ENCODE measurements at places on chromosomes 4 and X. TPM values are rescaled to one million over a fixed set of nuclear protein-coding genes. Genes with fewer than 3 reads are reported as not detected.
A peak's percentile ranks its signal among the peaks of the same experiment; 100 is the strongest.

PWWP3B gene
- not detected for total RNA-seq

TMEM156 gene
- 0.19 TPM for total RNA-seq

GALNT7 gene
- 43.2 TPM for total RNA-seq

ESX1 gene
- total RNA-seq: not detected

MAP9 gene
- 20.9 TPM for total RNA-seq

BEX1 gene
- total RNA-seq: 22.1 TPM

SCML1 gene
- 26.4 TPM for total RNA-seq

TCEAL6 gene
- not detected for total RNA-seq

CD40LG gene
- not detected for total RNA-seq

SPRY1 gene
- total RNA-seq: 0.05 TPM

PITX2 gene
- total RNA-seq: 18.3 TPM

ZRSR2 gene
- total RNA-seq: 8.0 TPM

LINC00632 gene
- total RNA-seq: 0.48 TPM

DCLK2 gene
- total RNA-seq: 59.4 TPM

DNA sequence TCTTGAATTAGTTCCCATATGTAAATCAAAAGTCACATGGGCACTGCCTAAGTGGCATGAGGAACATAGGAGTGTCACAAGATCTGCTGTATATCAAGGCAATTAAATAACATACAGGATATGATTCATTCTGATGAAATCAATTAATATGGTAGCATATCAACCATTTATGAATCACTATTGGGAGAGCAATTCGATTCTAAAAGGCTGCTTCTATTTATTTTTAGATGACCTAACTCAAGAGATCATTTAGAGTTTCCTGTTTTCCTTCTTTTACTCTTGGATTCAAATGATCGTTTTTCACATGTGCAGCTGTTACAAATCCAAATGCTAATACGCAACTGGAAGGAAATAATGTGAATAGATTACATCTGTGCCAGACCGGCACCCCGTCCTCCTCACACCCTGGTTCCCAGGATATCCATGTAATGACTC, 81.9 kb downstream of the HCCS start:
- DNase-seq: no peak

DNA sequence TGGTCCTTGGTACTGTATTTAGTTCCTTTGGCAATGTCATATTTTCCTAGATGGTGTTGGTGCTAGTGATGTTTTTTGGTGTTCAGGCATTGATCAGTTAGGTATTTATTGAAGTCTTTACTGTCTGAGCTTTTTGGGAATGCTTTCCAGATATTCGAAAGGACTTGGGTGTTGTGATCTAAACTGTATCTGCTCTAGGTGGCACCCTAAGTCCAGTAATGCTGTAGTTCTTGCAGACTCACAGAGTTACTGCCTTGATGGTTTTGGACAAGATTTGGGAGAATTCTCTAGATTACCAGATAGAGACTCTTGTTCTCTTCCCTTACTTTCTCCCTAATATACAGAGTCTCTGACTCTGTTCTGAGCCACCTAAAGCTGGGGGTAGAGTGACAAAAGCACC, 513.6 kb upstream of the PITX2 start:
- DNase-seq: no peak

DNA sequence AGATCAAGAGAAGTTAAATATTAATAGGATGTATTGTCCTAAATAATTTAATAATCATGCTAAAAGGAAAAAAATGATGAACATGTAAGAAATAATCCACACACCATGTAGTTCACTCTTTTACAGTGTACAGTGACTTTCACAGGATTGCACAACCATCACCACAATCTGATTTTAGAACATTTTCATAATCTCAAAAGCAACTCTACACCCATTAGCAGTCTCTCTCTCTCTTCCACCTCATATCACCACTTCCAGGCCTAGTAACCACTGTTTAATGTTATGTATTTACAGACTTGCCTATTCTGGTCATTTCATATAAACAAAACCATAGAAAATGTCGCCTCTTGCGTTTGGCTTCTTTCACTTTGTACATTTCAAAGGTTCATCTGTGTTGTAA, 153.4 kb downstream of the FSTL5 start:
- DNase-seq: no peak

GRCh38 chr4:15197005-15197404, 194.7 kb downstream of the CPEB2 start:
- DNase-seq: no peak

- peak; percentile 58 for DNase-seq
Observed at GRCh38 chrX:154082396-154083125, 15.0 kb downstream of the MECP2 start.

DNA sequence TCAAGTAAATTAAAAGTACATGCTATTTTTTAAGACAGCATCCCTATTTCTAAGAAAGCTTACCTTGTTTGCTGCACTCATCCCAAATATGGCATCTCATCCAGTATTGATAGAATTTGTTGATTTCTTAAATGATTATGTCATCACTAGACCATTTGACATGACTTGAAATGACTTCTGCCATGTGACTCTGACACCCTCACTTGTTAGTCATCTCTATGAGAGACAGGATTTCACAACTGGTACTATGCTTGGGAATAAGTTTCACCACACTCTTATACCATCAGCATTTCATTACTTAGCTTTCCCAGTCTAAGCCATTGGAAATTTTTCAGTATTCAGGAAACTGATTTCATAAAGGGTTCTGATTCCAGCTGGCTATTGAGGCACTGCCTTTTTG, 55.3 kb downstream of the TMPRSS11F start:
- DNase-seq: no peak

DNA sequence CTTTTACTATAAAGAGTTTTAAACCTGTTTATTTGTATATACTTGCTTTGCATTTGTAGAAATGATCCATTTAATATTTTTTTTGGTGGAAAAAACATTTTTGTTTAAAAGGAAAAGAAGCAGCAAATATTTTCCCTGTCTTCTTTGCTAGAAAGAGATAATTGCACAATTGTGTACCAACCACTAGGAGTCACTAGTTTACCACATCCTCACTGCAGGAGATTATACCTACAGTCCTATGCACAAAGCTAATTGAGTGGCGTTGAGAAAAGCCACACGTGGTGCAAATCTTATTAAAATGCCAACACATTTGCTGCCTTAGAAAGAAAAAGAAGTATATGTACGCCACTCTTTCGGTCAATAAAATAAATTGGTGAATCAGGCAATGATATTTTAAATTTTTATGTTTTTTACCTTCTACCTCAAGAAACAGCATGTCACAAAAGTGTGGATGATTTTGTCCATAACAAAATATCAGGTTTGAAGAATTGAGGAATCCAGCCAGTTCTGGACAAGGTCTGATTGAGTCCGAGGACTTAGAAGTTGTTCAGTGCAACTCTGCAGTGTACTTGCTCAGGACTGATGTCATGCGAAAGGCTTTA, 102.9 kb downstream of the GRXCR1 start:
- peak; percentile 22 for DNase-seq

GRCh38 chr4:153919667-153920066, 130.8 kb upstream of the SFRP2 start:
- DNase-seq: no peak

DNA sequence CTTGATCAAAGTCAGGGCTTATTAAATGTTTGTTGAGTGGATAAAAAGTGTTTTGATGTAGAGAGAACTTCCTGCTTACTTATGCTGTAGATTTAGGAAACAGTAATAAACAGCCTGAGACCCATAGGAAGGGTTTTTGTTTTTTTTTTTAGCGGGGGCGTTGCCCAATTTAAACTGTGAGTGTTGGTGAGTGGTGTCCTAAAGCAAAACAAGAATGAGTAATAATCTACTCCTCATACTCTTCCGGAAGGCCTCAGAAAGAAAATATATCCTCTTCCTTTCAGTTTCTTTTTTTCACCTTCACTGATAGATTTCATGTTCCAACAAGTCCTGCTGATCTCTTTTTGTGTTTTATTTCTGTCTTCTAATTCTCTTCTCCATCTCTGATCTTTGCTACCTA, 104.4 kb upstream of the SCML1 start:
- peak; percentile 24 for DNase-seq

- peak; percentile 89 for DNase-seq
Observed at GRCh38 chr4:7630568-7631287, 196.0 kb upstream of the PSAPL1 start.

DNA sequence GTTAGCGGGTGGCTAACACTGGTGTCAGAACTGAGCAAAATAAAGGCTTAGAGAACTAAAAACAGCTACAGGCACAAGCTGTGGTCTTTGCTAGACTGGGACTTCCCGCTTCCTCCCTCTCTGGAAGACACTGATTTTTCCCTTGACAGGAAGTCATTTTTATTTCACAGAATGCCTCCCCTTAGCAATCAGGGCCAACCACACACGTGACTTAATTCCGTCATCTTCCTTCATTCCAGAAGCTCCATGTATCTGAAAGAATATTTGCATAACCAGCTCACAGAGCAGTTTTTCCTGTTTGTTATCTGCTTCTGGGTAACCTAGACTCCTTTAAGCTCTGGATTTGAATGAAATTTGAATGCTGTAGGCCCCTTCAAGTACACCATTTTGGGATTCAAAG, 327.5 kb upstream of the FRG1 start:
- peak; percentile 16 for DNase-seq

- no peak for DNase-seq
Observed at GRCh38 chr4:173243917-173244658, 75.5 kb downstream of the GALNT7 start.

- DNase-seq: no peak
Observed at GRCh38 chr4:184616633-184617551, 32.4 kb downstream of the CASP3 start.

DNA sequence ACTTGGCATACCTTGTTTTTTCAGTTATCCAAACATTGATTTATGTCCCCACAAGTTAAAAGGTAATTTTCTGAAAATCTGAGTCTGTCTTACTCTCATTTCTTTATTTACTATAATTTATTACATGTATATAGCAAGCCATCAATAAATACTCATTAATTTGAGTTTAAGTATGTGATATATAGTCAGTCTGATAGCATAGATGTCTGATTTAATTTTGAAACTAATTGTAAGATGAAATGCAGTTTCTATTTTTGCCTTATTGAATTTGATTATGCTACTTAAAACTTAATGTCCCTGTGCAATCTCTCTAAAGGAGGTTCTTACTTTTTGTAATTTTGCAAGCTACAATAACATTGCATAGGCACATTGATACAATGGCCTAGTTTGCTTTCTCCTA, 2418.6 kb downstream of the ARAP2 start:
- no peak for DNase-seq

DNA sequence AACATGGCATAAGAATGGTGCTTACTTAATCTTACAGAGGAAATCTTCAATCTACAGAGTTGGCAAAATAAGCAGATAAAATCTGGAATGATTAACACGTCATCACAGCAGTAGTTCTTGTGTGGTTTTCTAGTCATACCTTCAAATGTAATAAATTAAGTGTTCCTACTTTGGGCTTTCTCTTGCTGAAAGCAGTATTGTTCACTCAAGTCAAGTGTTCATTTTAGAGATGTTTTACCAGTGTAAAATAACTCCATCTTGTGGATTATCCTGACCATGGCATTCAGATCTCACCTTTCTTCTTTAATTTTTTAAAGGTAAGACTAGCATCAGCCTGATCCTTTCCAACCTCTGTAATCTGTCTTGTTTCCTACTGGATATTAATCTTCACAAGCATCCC, 72.9 kb downstream of the ADAMTS3 start:
- DNase-seq: peak; percentile 4

DNA sequence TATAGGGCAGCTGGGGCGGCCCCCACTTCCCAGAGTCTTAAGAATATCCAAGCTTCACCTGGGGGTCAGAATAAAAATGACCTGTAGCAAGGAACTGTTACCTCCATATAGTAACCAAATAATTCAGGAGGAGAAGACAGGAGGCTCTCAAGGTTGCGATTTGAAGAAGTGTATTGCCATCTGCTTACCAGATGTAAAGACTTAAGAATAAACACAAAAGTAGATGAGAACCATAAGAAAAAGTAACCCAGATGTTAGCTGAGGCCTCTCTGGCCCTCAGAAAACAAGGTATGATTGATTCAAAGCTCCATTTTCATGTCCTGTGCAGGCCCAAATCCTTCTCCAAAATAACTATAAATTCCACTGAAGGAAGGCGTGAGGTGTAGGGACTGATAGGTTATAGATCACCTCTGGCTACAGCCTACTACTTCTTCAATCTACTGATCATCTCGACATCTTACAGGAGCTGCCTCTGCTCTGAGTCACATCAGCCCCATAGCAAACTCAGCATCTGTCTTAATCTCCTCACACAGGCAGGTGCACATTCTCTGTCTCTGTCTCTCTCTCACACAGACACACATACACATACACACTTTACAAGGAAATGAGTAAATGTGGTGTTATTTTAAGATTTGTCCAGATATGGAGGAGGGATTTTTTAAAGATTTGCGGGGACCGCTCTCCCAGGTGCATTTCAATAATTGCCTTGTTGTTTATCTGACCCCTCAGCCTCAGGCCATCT, 193.9 kb upstream of the EDNRA start:
- DNase-seq: no peak

- no peak for DNase-seq
Observed at GRCh38 chr4:104416725-104417356, 77.9 kb downstream of the CXXC4 start.

DNA sequence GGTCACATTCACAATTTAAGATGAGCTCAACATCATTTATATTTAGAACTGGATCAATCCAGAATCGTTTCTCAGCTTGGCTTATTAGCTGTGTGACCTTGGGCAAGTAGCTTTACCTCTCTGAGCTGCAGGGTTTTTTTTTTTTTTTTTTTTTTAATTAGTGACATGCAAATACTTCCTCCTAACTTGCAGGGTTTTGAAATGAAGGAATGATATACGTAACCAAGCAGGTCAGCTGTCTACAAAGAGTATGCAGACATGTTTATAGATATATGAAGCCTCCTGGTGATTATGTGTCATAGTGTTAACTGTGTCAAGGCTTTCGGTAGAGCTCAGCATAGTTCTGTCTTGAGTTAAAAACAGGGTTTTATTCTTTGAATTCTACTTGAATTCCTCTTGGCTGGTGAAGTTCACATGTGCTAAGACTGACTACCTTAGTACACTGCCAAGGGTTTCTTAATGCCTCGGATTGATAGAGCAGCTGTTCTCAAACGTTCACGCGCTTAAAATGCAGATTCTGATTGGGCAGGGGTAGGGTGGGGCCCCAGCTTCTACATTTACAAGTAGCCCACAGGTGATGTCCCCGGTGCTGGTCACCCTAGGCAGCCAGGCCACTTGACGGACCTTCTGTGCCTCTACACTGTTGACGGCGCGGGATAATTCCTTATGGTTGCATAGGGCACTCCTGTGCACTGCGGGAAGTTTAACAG, 654 bp upstream of the STS start:
- DNase-seq: peak; percentile 2

DNA sequence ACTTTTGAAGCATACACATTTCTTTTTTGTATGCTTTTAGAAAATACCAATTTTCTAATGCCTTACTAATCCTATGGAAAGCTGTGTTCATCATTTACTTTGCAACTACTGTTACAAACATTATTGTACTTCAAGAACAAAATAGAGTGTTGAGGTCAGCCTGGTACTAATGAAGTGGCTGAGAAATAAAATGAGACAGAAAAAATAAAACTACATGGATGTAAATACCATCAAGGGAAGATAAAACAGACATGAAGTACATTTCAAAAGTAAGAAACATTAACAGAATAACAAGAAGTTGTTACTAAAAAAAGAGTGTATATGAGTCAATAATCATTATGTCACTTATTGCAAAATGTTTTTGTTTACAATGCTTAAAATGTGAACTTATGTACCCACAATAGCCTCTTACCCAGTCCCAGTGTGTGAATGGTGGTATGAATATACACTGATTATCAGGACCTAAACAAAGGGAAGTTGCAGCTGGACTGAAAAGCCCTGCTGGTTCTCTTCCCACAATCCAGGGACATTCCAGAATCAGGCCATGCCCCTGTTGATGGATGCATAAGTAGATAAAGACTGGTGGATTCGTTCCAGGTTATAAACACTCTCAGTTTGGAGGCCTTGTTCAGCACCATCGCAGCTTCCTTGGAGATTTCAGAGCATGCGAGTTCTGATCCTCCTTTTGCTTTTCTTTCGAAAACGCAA, 2.4 kb upstream of the CSN3 start:
- DNase-seq: no peak
